A549 (cell line): ENCODE measurements at places on chromosomes 12 and 14.

DNA sequence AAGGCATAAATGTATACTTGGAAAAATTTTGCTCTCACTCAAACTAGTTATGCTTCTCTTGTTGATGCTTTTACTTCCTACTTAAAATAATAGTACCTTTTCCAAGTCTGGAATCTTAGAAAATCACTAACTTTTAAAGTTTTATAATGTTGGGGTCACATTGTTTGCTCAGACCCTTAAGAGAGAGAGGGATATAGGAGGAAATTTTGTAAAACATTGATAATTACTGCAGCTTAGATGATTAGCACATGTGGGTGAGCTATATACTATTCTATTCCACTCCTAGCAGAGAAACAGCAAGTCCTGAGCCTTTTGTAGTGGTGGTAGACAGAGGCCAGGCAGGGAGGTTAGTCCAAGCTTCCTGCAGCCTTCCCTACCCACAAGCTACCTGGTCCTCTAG, 13.4 kb downstream of the EID3 start:
- DNase-seq: no peak

DNA sequence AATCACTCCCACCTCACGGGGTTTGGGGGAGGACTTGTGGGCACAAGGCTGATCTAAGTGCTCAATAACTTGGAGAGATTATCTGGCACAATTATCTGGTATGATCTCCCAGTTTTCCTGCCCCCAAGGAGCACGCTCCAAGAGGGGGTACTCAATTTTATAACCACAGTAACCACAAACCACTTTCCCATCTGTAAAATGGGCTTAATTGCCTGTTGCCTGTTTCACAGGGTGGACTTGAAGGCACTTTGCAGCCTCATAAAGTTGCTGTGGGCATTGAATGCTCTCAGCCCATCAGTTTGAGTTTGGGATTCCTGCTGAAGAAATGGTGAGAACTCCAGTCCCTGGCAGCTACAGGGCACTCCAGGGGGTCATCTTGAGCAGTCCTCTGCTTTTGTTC, 4.4 kb downstream of the SLC8B1 start:
- DNase-seq: no peak

GRCh38 chr12:117878605-117879004, 90.2 kb downstream of the KSR2 start:
- DNase-seq: no peak

DNA sequence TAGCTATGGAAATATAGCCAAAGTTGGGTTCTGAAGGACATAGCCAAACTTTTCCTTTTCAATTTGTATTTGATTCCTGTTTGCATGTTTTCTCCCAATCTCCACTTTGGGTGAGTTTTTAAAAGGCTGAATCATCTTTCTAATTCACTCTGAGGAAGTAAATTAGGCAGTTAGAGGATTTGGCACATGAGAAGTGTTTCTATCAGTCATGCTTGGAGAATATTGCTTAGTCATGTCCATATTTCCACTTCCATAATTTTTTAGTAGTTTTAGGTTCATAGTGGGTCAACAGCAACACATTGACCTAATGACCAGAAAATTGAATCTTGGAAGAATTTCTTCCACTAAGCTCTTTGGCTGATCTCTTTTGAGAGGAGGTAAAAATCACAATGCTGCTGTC, 21.8 kb downstream of the IRAK3 start:
- no peak for DNase-seq
